GM12892 (cell line): ENCODE measurements at places on chromosomes 2 and 18.

DNA sequence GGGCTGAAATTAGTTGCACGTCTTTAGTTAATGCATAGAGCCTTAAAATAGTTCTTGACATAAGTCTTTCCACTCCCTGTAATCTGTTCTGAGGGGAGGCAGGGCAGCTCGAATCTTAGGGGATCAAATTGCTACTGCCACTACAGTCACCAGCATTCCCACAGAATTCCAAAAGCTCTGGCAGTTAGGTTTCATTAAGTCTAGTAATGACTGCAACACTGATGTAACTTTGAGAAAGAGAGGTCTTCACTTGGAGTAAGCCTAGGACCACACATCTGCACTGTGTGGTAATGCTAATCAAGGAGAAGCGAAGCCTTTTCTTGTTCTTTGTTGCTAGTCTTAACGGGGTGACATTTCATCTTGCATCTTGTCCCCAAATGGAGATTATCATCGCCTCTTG lies 19.3 kb upstream of the NCK2 start:
- no peak for DNase-seq

DNA sequence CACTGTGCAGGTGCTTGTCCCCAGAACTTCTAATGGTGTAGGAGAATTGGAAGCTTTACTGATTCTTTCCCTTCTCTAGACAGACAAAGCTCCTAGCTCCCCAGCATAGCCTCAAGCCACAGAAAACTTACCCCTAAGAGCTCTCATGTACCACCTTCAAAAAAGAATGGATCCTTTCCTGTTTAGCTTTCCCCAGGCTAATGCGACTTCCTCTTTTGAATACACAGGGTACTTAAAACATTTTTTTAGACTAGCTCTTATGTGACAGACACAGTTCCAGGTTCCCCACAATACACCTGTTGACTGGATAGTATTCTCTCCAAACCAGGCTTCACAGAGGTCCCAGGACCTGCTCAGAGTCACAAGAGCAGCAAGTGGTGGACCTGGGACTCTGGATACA lies 8.3 kb downstream of the CTAGE1 start:
- DNase-seq, result no peak

- no peak for DNase-seq
Measured at GRCh38 chr2:46550686-46551404, 71.5 kb downstream of the TMEM247 start.

- no peak for DNase-seq
Measured at GRCh38 chr2:44946372-44947027, 5.0 kb downstream of the SIX3 start.

GRCh38 chr2:10523406-10524189 lies 75.5 kb upstream of the ODC1 start:
- DNase-seq, result no peak

DNA sequence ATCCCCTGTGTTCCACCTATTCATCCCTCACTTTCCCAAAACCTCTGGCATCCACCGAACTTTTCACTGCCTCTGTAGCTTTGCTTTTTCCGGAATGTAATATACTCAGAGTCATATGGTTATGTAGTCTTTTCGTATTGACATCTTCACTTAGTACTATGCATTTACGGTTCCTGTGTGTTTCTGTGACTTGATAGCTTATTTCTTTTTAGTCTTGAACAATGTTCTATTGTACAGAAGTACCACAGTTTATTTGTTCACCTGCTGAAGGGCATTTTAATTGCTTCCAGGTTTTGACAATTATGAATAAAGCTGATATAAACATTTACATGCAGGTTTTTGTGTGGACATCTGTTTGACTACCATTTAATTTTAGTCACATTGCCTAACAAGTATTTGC lies 154.7 kb upstream of the DOK6 start:
- DNase-seq, result no peak

GRCh38 chr2:191929288-191929687 lies 82.4 kb upstream of the CAVIN2 start:
- DNase-seq, result no peak
